Stimulated activated naive CD4-positive, alpha-beta T cell treated with Interleukin-2 at 50 U/mL for 16 hours (primary cell): ENCODE measurements at places on chromosomes 12 and 14.

GRCh38 chr12:66152732-66153131 is 17.1 kb downstream of the TMBIM4 start:
- DNase-seq = no peak

DNA sequence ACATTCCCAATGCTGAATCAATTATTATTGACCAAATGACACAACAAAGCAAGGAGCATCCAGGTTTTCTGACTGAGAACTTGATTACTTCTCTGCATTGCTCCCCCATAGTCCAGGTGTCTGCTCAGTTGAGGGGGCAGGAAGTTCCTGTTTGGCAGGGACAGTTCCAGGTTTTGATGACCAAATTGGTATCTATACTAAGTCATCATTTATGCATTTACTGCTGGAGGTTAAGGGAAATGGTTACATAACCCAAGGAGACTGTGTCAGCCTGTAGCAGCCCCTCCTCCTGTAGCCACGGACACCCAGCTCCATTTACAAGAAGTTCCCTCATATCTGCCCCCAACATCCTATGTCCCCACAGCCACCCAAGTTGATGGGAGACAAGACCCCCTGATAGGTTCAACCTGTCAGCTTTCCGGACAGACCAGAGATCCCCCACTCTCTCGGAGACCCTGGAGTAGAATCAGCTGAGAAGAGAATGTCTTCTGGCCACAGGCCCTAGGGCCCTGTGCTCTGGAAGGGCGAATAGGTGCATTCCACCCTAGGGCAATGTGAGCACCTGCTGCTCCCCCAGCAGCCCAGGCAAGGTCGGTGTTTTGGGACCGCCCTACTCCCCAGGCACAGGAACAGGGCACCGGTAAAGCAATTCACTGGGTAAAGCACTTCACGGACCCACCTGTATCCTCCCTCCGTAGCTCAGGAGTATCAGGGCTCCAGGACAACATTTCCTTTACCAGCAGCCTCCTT is 23.6 kb downstream of the IRF2BPL start:
- DNase-seq = no peak

DNA sequence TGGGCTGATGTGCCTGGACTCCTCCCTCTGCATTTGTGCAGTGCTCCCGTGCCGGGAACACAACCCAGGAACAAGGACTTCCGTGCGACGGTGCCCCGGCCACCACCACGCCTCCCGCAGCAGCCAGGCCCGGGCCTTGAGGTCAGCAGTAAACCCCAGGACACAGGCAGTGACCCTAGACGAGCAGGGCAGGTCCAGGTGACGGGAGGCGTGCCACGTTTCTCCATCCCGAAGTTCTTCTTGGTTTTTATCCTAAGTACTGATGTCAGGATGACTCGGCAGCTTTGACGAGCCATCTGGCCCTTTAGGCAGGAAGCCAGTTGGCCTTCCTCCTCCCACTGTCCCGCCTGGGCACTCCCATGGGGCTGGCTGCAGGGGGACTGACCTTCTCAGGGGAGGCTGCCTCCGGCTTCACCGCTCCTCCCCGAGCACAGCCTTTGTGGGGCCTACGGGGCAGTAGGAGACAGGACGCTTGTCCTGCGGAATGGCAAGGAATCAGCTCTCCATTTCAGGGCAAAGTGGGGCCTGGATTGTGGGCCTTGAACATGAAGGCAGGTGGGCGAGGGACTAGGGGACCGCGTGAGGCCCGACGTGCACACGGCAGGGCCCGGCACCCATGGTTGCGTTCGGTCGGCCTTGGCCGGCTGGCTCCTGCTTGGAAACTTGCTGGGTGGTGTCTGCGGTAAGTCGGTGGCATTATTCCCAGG is 94.1 kb downstream of the FBXL14 start:
- DNase-seq = no peak

DNA sequence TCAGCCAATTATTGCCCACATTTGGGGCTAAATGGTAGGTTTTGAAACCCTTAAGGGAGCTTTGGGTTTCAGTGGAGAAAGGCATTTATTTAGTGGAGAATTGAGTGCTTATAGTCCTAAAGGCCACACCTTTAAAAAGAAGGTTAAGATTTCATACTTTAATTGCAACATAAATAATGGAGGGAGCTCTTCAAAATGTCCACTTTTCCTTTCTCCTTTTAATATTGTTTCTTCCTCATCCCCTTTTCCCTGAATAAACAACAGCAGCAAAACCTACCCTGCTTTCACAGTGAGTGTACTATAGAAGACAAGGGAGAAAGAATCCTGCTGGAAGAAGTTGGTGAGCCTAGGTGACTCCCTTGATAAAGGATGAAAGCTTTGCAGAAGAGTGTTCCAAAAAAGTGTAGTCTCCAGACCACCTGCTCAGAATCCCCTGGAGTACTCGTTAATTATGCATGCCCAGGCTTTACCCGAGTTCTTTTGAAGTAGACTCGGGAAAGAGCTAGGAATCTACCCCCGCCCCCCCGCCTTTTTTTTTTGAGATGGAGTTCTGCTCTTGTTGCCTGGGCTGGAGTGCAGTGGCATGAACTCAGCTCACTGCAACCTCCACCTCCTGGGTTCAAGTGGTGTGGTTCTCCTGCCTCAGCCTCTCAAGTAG is 11.5 kb upstream of the EID3 start:
- no peak for DNase-seq

DNA sequence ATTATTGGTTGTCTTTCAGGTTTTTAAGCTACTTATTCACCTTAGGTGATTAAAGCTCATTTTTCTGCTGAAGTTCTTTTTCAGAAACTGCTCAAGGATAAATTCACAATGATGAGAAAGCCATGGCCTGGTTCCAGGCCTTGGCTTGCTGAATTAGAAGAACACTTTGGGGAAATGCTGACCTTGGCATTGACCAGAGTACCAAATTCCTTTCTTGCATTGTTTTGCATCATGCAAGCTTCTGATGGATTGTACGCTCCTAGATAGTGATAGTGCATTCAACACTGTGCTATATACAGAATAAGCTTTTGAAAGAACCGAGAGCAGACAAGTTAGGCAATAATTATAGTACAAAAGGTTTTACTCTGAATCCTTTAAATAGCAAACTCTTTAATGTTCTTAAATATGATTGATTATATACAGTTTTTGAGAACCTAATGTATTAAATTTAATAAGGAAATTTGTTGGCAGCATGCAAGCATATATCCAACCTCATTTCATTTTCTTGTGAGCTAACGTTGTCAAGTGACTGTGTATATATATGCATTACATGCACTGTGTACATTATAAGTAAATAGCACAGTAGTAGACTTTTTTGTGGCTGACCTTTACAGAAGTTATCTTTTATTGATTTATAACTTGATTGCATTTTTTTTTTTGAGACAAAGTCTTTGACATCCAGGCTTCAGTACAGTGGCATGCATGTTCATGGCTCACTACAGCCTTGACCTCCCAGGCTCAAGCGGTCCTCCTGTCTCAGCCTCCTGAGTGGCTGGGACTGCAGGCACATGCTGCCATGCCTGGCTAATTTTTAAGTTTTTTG is 99.2 kb downstream of the DIP2B start:
- no peak for DNase-seq

DNA sequence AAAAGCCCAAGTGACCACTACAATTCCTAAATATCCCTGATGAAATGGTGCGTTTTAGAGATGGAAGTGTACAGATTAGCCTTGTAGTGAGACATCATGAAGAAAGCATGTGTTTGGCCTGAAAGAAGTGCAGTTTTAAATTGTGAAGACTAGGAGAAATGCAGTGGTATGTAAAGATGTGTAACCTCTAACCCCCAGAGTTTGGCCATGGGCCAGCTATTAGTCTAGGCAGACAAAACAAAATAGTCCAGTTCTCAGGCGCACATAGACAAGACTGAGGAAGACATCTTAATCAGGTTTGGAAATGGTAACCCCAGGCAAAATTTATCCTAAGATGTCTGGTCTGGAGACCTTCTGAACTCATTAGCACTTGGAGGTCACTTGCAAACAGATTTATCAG is 23.4 kb downstream of the WBP11 start:
- no peak for DNase-seq
